ENCODE measurements at places on chromosomes 7 and 10.
A peak's percentile ranks its signal among the peaks of the same experiment; 100 is the strongest.

- peak; percentile 59 for DNase-seq
These were observed 121.6 kb downstream of the C10orf105 start for GRCh38 chr10:71597821-71598498.

DNA sequence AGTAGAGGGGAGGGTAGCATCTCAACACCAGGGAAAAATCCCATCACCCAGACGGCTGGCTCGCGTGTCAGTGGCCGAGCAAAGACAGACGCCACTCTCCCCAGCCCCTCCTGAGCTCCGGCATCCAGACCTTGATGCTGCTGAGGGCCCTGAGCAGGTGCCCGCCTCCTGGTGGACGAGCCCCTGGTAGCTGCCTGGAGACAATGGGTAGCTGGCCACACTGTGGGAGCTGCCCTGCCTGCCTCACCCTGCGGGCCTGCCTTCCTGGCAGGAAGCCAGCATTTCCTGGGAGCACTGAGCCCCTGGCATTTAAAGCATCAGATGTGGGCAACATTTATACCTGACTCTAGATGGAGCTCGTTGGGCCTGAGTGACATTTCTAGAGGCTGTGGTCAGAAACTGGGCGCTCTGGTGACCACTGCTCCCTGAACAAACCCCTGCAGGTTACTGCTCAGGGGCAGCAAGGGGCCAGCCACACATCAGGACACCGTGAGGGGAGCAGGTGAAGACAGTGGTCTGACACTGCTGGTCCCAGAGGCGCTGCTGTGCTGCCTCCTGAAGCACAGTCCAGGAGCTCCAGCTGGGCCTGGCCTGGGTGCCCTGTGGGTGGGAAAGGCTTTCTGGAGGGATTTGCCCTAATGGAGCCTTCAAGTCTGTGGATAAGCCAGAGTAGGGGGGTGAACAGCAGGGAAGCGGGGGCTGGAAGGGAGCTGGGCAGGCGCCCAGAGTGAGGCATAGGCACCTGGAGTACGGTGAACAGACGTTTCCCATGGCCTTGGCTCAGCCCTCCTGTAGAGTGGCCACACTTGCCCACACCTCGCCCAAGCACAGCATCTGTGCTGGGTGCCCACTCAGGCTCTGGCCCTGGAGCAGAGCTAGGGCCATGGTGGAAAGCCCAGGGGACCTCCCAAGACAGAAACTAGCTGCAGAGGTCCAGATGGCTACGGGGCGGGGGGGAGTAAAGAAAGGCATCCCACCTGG, 138.7 kb downstream of the MAPK8 start:
- DNase-seq: no peak

DNA sequence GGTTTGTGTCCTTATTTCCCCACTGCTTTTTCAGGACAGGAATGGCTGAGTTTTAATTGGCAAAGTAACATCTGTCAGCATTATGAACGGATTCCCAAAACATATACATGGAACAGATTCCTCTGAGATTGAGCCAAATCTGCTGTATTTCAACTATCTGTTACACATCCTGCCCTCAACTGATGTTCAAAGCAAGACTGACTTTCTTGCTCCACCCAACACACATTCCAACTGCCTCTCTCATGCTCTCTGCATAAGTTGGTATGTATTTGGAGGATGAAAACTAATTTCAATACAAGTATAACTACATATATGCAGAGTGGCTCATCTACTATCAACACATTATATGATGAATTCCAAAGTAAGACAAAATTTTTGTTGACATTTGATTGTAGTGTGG, 342.2 kb downstream of the GATA3 start:
- no peak for DNase-seq

DNA sequence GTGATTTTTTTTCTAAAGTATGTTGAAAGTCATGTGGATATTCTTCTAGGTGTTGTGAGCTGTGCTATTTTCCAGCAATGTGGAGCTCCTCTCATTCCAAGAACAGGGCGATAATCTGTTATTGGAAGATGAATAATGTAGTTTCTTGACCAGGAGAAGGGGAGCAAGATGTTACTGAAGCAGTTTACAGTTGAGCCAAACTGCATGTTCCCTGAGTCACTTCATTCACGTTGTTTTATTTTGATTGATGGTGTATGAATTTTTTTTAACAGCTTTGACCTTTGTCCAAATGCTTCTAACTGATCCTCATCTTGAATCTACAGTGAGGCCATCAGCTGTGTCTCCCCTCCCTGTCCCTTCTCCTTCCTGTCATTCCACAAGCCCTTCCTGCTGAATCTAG, 277.1 kb upstream of the KLF6 start:
- DNase-seq: no peak

GRCh38 chr7:99296471-99296870, 23.8 kb downstream of the MYH16 start:
- no peak for DNase-seq

- DNase-seq: no peak
These were observed 90.8 kb downstream of the PRLHR start for GRCh38 chr10:118504467-118505205.

GRCh38 chr10:88194961-88195367, 331.5 kb downstream of the PTEN start:
- DNase-seq: no peak

DNA sequence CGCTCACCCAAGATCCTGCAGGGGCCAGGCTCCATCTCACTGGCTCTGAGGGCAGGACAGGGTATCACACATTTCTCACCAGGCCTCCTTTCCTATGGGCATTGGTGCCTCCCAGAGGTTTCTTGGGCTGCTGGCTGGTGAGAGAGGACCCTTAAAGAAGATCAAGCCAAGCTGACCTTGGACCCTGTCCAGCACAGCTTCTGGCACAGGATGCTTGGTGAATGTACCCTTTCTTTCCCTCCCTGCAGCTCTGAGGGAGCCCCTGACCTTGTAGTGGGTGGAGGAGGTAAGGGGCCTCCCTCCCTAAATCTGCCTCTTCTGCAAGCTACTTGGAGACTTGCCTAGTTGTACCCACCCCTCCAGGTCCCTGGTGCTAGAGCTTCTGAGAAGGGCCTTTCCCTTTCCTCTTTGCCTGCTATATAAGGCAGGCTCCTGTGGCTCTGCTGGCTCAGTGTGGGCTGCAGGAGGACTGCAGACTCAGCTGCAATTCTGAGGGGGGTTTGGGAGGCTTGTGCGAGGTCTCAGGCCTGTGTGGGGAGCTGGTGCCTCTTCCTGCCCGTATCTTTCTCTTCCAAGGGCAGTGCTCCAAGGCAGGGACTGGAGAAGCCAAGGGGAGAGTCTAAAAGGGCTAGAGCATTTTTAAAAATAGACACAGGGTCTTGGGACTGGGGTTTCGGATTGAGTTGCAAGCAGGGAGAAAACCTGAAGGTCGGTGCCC, 11.7 kb upstream of the TRIM8 start:
- DNase-seq: peak; percentile 68
